ENCODE measurements at places on chromosomes 7 and 10.

DNA sequence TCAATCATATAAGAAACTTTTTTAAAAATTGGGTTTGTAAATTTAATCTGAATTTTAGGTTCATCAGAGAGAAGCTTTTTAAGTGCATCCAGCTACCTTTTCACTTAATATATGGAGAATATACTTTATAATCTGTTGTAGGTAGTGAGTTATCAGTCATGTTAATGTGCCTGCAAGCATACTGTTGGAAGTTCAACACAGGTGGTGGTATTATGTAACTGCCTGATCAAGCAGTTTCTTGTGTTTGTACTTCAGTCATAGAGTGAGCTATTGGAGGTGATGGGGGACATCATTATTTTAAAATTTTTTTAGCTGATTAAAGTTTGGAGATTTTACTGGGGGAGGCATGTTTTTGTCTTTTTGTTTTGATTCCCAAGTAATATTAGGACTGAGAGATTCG is 2.5 kb downstream of the TNKS2 start:
- no peak for DNase-seq

DNA sequence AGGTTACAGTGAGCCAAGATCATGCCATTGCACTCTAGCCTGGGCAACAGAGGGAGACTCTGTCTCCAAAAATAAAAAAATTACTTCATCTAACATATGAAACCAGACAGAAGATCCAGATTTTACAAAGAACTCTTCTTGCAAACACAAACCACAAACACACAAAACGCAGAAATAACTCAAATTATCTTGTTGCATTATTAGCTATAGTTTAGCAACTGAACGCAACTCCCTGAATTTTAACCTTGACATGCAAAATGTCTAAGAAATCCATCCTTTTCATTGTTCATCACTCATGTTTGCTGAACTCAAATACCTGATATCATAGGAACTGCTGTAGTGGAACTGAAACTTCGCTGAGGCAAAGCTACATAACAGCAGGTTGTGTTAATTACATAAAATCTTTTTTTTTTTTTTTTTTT is 64.1 kb downstream of the MICU1 start:
- DNase-seq: no peak

GRCh38 chr10:126157189-126157588 is 231.1 kb downstream of the ADAM12 start:
- DNase-seq: no peak

DNA sequence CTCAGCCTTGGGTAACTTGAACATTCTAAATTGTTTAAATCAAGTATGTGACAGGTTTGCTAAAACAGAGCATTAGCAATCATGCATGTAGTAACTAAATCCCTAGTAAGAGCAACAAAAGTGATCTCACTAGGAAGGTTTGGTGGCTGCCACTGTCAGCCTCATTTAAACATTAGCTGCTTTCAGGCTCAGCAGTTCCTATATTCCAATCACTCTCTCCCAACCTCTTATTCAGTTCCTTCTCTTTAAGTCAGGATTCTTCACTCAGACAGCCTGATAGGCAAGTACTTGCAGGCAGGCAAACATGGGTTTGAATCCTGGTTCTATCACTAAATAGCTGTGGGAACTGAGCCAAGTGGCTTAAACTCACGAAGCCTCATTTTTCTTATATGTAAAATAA is 3.6 kb downstream of the CREB3L2 start:
- no peak for DNase-seq

DNA sequence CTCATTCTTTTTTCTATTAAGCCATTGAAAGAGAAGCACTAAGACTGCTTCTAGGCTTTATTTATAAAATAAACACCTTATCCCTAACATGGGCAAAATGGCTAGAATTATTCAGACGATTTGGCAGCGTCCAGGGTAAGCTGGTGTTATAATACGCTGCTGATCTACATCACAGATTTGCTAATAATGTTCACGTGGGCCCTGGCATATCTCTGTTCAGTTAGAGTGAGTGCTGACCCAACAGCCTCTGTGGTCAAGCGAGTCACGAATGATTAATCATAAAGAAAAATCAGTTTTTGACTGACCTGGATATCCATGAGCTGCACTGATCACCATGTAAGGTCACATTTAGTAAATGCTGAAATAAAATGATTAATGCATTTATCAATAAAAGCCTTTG is 28.4 kb upstream of the CBLL1 start:
- no peak for DNase-seq

DNA sequence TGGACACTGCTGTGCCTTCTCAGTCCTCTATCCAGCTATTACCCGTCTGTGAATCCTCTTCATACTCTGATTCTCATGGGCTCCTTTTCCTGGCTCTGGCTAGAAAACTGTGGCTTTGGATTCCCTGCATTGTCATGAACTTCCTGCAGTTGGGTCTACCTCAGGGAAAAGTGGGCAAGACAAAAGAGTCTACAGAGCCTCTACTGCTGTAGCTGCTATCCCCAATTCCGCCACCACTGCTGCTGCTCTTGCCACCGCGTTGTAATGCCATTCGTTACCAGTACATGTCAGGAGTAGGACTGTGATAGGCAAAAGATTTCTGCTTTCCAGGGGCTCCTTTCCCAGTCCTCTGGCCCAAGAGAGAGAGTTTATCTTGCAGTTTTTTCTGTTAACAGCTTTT is 23.9 kb upstream of the PPP1R17 start:
- DNase-seq: no peak

GRCh38 chr7:31707089-31707488 is 20.1 kb downstream of the PPP1R17 start:
- no peak for DNase-seq
